Right atrium auricular region (tissue), 2 donors: ENCODE measurements at places on chromosomes 1 and 21. TPM values are rescaled to one million over a fixed set of nuclear protein-coding genes. Genes with fewer than 3 reads are reported as not detected.

GRCh38 chr1:93459126-93459525 lies 11.2 kb downstream of the FNBP1L start:
- no peaks in the 10 kb centered on the region for H3K4me1 ChIP-seq
- H3K27ac ChIP-seq, result no peak overlapping the region
- no peak for DNase-seq
- no peaks in the 10 kb centered on the region for H3K36me3 ChIP-seq
- H3K27me3 ChIP-seq, result no peaks in the 10 kb centered on the region
- H3K4me3 ChIP-seq, result no peak overlapping the region

- no peaks in the 10 kb centered on the region for H3K27me3 ChIP-seq
- DNase-seq, result no peak
- no peaks in the 10 kb centered on the region for H3K36me3 ChIP-seq
- H3K4me3 ChIP-seq, result no peak overlapping the region
These were observed 51.6 kb upstream of the HAO2 start for GRCh38 chr1:119316870-119317416.

DNA sequence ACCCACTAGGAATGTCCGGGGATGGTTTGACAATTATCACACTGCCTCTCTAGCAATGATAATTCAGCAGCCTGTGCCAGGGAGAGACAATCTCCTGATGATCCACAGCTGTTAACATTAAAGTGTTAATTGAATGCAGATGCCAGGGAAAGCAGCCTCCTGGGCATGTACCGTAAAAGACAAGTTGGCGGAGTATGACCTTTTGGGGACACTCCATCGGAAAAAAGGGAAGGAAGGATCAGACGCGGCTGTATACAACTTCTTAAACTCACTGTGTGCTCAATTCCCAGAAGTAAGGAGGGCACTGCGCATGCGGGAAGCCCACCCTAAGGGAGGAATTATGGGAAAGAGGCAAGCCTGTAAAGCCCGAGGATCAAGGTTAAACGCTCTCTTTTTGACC lies 62.6 kb downstream of the MAP3K7CL start:
- H3K27me3 ChIP-seq, result no peaks in the 10 kb centered on the region
- DNase-seq, result no peak
- H3K4me3 ChIP-seq, result peak overlapping the region; percentile 26
- no peaks in the 10 kb centered on the region for H3K36me3 ChIP-seq

GRCh38 chr1:241061062-241061461 lies 295.9 kb downstream of the RGS7 start:
- H3K4me3 ChIP-seq, result no peak overlapping the region
- no peaks in the 10 kb centered on the region for H3K27me3 ChIP-seq

GRCh38 chr21:46217511-46218196 lies 10.9 kb downstream of the LSS start:
- peaks cover 28% of the 10 kb centered on the region for H3K4me1 ChIP-seq
- H3K36me3 ChIP-seq, result peaks cover 55% of the 10 kb centered on the region
- DNase-seq, result no peak
- H3K27ac ChIP-seq, result no peak overlapping the region
- no peaks in the 10 kb centered on the region for H3K27me3 ChIP-seq

- peaks cover 2% of the 10 kb centered on the region for H3K27me3 ChIP-seq
- no peak for DNase-seq
- H3K36me3 ChIP-seq, result no peaks in the 10 kb centered on the region
- H3K4me3 ChIP-seq, result no peak overlapping the region
- peaks cover 12% of the 10 kb centered on the region for H3K4me1 ChIP-seq
- H3K27ac ChIP-seq, result no peak overlapping the region
These were observed 42.2 kb downstream of the OLIG1 start for GRCh38 chr21:33112151-33112550.

- no peaks in the 10 kb centered on the region for H3K27me3 ChIP-seq
- H3K4me3 ChIP-seq, result no peak overlapping the region
- no peak overlapping the region for H3K27ac ChIP-seq
- no peaks in the 10 kb centered on the region for H3K4me1 ChIP-seq
- DNase-seq, result no peak
- no peaks in the 10 kb centered on the region for H3K36me3 ChIP-seq
These were observed 27.3 kb downstream of the LY9 start for GRCh38 chr1:160823296-160823695.

GRCh38 chr1:1764876-1765470 lies 13.3 kb downstream of the NADK start:
- H3K4me1 ChIP-seq, result no peaks in the 10 kb centered on the region
- peaks cover 55% of the 10 kb centered on the region for H3K36me3 ChIP-seq
- H3K4me3 ChIP-seq, result no peak overlapping the region
- no peaks in the 10 kb centered on the region for H3K27me3 ChIP-seq

GRCh38 chr1:214476229-214476985 lies 75.0 kb downstream of the PTPN14 start:
- H3K4me1 ChIP-seq, result peaks cover 10% of the 10 kb centered on the region
- H3K36me3 ChIP-seq, result no peaks in the 10 kb centered on the region
- H3K4me3 ChIP-seq, result no peak overlapping the region
- H3K27me3 ChIP-seq, result no peaks in the 10 kb centered on the region
- no peak for DNase-seq

DNA sequence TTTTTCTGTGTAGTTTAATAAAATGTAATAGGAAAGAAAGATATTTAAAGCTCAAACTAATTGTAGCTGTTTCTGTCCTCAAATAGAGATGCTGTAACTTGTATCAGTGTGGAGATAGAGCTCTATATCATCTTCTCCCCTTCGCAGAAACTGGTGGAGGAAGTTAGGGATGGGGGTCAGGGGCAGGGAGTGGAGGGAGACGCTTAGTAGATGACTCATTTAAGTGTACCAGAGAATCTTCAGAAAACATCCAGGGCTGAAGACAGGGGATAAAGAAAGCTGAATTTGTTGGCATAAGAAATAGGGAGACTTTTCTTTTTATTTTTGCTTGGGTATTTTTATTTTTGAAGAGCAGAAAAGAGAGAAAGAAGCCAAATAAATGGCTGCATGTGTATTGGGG lies 282.6 kb upstream of the DPYD start:
- H3K27ac ChIP-seq, result no peak overlapping the region
- no peaks in the 10 kb centered on the region for H3K27me3 ChIP-seq
- no peak overlapping the region for H3K4me3 ChIP-seq
- no peak for DNase-seq
- no peaks in the 10 kb centered on the region for H3K4me1 ChIP-seq

DNA sequence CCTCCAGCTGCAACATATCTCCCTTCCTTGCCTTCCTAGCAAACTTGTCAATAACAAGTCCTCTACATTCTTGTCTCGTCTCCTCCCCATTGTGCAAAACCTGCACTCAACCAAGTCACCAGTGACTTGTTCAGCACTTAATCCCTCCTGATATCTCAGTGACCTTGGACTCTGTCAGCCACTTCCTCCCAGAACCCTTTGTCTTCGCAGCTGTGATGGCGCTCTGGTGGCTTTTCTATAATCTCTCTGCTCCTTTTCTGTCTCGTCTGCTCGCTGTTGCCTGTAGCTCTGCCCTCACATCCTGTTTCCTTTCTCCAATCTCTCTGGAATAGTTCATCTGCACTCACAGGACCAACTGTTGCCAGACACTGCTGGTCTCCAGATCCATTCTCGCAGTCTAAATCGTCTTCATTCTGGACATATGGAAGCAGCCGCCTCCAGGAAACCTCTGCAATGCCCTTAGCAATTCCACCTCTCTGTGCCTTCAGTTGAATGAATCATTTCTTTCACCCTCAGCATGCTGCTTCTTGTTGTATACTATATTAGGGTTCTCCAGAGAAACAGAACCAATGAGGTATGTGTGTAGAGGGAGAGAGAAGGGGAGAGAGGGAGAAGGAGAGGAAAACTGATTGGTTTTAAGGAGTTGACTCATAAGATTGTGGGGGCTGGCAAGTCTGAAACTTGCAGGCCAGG lies 17.4 kb upstream of the IFNAR2 start:
- H3K27ac ChIP-seq, result no peak overlapping the region
- DNase-seq, result no peak
- peaks cover 12% of the 10 kb centered on the region for H3K4me1 ChIP-seq
- no peaks in the 10 kb centered on the region for H3K27me3 ChIP-seq
- no peak overlapping the region for H3K4me3 ChIP-seq
- H3K36me3 ChIP-seq, result no peaks in the 10 kb centered on the region

- H3K27ac ChIP-seq, result no peak overlapping the region
- DNase-seq, result no peak
- peaks cover 6% of the 10 kb centered on the region for H3K27me3 ChIP-seq
These were observed 3.9 kb upstream of the MMP23B start for GRCh38 chr1:1627829-1628753.

- no peaks in the 10 kb centered on the region for H3K27me3 ChIP-seq
- no peaks in the 10 kb centered on the region for H3K4me1 ChIP-seq
- H3K36me3 ChIP-seq, result no peaks in the 10 kb centered on the region
- DNase-seq, result no peak
- H3K27ac ChIP-seq, result no peak overlapping the region
These were observed 45.9 kb downstream of the MARK1 start for GRCh38 chr1:220573836-220574235.

GRCh38 chr1:191971447-191971846 lies 186.8 kb upstream of the RGS18 start:
- no peak for DNase-seq
- no peaks in the 10 kb centered on the region for H3K4me1 ChIP-seq
- no peaks in the 10 kb centered on the region for H3K36me3 ChIP-seq
- no peak overlapping the region for H3K27ac ChIP-seq
- no peak overlapping the region for H3K4me3 ChIP-seq

DNA sequence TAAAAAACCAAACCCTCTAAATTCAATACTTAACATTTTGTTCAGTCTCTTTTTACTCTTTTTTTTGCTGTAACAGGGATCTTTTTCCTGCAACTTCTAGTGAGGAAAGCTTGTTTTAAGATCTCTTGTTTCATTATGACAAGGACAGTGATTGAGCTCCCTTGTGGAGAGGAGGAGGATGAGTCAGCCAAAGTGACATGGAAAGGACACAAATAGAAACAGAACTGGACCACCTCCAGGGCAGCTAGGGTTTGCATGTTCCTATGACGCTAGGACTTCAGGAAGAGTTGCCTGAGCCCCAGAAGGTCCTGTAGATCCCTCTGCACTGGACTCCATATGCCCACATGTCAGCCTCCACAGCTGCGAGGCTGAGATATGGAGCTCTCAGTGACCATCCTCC lies 212.6 kb upstream of the FAM78B start:
- H3K36me3 ChIP-seq, result no peaks in the 10 kb centered on the region
- DNase-seq, result peak; percentile 61
- peak overlapping the region; percentile 73 for H3K27ac ChIP-seq

DNA sequence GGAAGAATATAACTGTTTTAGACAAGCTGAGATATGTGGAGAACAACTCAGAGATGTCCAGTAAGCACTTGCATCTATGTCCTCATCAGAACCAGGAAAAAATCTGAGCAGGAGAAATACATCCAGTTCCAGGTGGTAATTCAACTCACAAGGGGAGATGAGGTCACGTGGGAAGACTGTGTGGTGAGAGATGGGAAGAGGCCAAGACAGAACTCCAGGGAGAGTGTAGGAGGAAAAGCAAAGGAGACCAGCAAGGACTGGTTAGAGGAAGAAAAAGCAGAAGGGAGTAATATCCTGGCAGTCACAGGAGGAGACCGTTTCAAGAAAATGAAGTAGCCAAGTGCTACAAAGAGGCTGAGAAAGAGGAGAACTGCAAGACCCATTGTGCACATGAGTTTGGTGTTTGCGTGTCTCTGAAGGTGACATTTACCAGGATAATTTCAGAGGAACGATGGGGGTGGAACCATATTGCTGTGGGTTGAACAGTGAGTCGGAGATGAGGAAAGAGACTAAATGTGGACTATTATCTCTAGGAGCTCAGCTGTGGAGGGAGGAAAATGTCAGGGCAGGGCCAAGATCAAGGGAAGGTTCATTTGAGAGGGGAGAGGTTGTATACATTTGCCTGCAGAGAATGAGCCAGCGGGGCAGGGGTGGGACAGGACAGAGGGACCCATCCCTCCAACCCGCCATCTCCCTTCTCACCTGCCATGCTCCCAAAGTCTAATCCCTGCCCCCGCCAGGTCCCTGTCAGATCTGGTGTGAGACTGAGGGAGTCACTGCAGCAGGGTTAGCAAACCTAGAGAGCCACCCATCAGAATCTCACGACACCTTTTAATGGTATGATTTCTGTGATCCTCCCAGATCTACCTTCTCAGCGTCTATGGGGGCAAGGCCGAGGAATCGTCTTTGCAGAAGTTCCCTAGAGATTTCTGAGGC lies 24.9 kb downstream of the SUSD4 start:
- DNase-seq, result no peak
- no peaks in the 10 kb centered on the region for H3K4me1 ChIP-seq
- no peaks in the 10 kb centered on the region for H3K27me3 ChIP-seq
- H3K36me3 ChIP-seq, result no peaks in the 10 kb centered on the region
- H3K27ac ChIP-seq, result peak overlapping the region; percentile 70

- H3K36me3 ChIP-seq, result no peaks in the 10 kb centered on the region
- no peak overlapping the region for H3K27ac ChIP-seq
- H3K27me3 ChIP-seq, result no peaks in the 10 kb centered on the region
- no peak for DNase-seq
- no peak overlapping the region for H3K4me3 ChIP-seq
These were observed 41.6 kb upstream of the SLC45A1 start for GRCh38 chr1:8276173-8276914.

- no peaks in the 10 kb centered on the region for H3K36me3 ChIP-seq
- peaks cover 8% of the 10 kb centered on the region for H3K4me1 ChIP-seq
- no peak overlapping the region for H3K27ac ChIP-seq
- no peaks in the 10 kb centered on the region for H3K27me3 ChIP-seq
- no peak overlapping the region for H3K4me3 ChIP-seq
These were observed 6.2 kb upstream of the EFCAB14 start for GRCh38 chr1:46724991-46725735.

GRCh38 chr1:3113741-3114056 lies 44.7 kb downstream of the PRDM16 start:
- no peak overlapping the region for H3K4me3 ChIP-seq
- H3K27ac ChIP-seq, result no peak overlapping the region
- no peaks in the 10 kb centered on the region for H3K27me3 ChIP-seq
- DNase-seq, result no peak
- H3K4me1 ChIP-seq, result no peaks in the 10 kb centered on the region
- no peaks in the 10 kb centered on the region for H3K36me3 ChIP-seq

DNA sequence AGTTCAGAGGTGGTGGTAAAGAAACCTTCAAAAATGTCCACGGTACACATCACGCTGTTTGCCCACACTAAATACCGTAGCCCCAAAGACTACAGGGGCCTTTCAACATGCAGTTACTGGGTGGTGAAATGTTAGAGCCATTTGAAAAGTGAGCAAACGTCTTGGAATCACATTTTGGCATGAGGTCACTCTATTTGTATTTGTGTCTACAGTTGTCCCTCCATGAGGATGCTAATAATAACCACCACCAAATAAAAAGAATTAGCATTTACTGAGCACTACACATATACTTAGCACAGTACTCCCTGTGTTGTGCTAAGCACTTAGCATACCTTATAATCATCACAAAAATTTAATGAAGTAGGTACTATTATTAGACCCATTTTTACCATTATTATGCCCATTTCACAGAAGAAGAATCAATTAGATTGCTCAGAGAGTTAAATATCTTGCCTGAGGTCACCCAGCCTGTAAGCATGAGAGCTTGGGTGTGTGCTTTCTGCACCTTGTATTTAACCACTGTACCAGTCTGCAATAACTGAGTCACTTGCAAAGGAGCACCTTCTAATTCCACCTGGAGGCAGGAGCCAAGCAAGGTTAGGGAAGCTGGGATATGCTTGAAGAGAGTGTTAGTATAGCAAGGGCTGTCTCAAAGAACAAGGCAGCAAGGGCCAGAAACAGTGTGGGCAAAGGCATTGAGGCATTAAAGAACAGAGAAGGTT lies 57.4 kb downstream of the DNTTIP2 start:
- H3K4me1 ChIP-seq, result no peaks in the 10 kb centered on the region
- DNase-seq, result no peak
- no peaks in the 10 kb centered on the region for H3K36me3 ChIP-seq

TP73 gene
- not detected for total RNA-seq

NR5A2 gene
- 0.63 TPM for total RNA-seq

FMO4 gene
- 6.9 TPM for total RNA-seq

DSCAM gene
- not detected for total RNA-seq

OLFM3 gene
- total RNA-seq, result not detected

REG4 gene
- not detected for total RNA-seq

CRYZL1 gene
- total RNA-seq, result 27.5 TPM

SERBP1 gene
- total RNA-seq, result 130 TPM

SPRR2E gene
- total RNA-seq, result not detected

SIPA1L2 gene
- 57.1 TPM for total RNA-seq

TEX38 gene
- not detected for total RNA-seq
